GM12864 (cell line): ENCODE measurements at places on chromosomes 11 and 22.

- DNase-seq, result no peak
Observed at GRCh38 chr22:33921525-33922348, 1.5 kb upstream of the LARGE1 start.

GRCh38 chr11:763549-764321, 13.6 kb downstream of the GATD1 start:
- DNase-seq, result no peak

- no peak for DNase-seq
Observed at GRCh38 chr22:43272869-43273318, 70.3 kb downstream of the SCUBE1 start.

- DNase-seq, result no peak
Observed at GRCh38 chr11:1557904-1558774, 13.9 kb downstream of the DUSP8 start.
